ENCODE measurements at places on chromosomes 11 and 22.

GRCh38 chr11:113896156-113896879, 8.3 kb upstream of the HTR3B start:
- no peak for DNase-seq

- no peak for DNase-seq
Observed at GRCh38 chr11:122173074-122173450, 57.0 kb upstream of the BLID start.

- no peak for DNase-seq
Observed at GRCh38 chr22:27407369-27407985, 394.1 kb downstream of the MN1 start.

GRCh38 chr11:119206511-119207414, 624 bp downstream of the CBL start:
- DNase-seq = peak; percentile 27

DNA sequence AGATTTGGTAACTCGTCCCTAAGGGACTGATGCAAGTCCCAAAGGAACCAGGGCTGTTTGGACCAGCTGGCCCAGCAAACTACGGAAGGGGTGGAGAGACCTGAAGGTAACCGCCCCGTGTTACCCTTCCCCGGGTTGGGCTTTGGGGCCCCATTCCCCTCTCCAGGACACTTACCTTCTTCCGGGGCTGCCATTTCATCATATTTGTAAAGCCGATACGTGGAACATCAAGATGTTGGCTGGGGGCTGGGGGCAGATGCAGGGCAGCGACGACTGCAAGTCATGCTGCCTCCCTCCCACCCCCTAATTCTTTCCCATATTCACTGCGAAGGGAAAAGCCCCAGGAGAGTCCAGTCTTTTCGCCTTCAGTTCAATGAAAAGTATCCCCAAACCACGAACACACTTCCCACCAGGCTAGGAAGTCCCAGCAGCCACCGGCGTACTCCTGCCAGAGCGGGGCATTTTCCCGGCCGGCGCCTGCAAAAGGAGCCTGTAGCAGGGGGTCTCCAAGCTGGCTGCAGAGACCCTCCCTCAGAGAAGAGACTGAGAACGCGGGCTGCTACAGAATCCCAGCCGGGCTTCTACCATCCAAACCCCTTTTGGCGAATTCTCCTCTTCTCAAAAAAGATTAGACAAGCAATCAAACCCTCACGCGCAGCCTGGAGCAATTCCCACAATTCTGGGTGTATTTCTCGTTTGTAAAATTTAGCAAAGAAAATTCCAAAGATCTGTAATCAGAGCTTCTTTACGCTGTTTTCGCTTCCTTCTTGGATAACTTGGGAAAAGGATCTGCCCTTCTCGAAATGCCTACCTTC, 236.7 kb downstream of the TTC28 start:
- DNase-seq = no peak

DNA sequence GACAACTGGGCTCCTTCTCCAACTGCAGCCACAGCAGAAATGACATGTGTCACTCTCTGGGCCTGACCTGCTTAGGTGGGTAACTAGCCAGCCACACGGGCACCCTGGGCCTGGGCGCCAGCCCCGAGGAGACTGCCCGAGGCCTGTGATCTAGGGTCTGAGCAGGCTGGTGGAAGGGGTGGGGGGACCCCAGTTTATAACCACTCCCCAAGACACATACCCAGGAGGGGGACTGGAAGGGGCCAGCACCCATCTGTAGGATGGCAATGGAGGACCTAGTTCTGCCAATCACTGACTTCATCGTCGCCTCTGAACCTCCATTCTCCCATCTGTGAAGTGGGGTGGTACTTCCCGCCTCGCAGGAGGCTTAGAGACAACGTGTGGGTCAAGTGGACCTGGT, 16.1 kb downstream of the CD5 start:
- no peak for DNase-seq

DNA sequence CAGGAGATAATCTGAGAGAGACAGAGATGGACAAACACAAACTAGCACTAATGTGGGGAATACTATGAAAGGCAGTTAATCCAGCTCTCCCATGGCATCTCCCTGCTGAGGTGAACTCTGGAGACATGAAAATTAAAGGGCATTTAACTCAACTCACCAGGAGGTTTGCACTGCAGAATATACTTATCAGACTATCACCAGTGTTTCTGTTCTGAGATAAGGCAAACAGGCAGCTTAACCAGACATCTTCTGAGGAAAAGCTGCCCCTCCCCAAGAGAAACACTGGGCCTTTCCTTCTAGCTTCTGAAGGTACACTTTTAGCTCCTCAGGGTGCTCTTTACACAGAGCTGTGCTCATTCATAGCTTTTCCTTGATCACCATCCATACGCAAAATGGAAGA, 85.5 kb downstream of the AMBRA1 start:
- no peak for DNase-seq

- no peak for DNase-seq
Observed at GRCh38 chr11:32829680-32830412, at the start of gene PRRG4. Gene PRRG4, plus strand, starts transcription at chr11:32829927. Its CDS starts 603 bp downstream, at chr11:32830530.

All from activated CD4-positive, alpha-beta T cell treated with anti-CD3 and anti-CD28 coated beads, Interleukin-2, amount 50 U/mL, for 4 hours (primary cell).